ENCODE measurements at places on chromosomes 5 and 9.

GRCh38 chr9:110575945-110576344, 3.6 kb downstream of the SVEP1 start:
- DNase-seq = no peak

GRCh38 chr9:20200991-20201431, 412.2 kb upstream of the SLC24A2 start:
- no peak for DNase-seq

DNA sequence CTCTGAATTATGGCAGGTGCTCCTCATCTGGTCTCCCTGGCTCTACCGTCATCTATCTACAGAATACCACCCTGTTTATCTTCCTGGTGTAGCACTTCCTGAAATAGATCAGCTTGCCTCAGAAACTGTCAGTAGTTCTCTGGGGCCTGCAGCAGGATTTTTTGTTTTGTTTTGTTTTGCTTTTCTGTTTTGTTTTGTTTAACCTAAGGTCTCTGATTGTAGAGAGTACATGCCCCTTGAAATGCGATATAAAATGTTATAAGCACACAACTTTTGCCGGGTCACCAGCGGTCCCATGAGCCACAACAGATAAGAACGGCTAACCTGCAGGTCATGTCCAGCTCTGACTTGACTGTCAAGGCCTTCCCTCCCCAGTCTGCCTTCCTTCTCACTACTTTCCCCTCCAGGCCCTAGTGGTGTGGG, 26.6 kb upstream of the CREBRF start:
- no peak for DNase-seq

DNA sequence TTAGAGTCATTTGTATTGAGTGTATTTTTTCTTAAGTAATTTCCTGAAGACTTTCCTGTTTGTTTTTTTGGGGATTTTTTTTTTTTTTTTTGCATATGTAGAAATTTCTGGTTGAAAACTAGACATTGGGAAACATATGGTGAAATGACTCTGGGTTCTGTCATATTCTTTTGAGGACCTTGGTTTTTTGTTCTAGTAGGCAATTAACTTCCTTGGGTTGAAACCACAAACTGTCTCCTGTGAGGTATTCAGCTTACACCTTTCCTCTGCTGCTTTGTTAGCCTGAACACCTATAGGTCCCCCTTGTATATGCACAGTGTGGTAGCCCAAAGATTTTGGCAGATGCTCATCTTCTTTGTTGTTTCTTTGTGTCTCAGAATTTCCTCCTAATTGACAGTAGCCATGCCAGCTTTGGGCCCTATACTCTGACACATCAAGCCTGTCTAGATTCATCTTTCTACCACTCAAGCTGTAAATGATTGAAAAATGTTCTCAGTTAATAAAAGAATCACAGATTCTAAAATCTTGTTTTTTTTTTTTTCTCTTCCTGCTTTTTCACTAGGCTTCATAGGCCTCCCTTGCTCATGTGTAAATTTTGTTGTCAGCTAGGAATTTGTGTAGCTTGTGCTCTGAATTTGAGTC, 140.6 kb downstream of the COMMD10 start:
- DNase-seq = no peak

DNA sequence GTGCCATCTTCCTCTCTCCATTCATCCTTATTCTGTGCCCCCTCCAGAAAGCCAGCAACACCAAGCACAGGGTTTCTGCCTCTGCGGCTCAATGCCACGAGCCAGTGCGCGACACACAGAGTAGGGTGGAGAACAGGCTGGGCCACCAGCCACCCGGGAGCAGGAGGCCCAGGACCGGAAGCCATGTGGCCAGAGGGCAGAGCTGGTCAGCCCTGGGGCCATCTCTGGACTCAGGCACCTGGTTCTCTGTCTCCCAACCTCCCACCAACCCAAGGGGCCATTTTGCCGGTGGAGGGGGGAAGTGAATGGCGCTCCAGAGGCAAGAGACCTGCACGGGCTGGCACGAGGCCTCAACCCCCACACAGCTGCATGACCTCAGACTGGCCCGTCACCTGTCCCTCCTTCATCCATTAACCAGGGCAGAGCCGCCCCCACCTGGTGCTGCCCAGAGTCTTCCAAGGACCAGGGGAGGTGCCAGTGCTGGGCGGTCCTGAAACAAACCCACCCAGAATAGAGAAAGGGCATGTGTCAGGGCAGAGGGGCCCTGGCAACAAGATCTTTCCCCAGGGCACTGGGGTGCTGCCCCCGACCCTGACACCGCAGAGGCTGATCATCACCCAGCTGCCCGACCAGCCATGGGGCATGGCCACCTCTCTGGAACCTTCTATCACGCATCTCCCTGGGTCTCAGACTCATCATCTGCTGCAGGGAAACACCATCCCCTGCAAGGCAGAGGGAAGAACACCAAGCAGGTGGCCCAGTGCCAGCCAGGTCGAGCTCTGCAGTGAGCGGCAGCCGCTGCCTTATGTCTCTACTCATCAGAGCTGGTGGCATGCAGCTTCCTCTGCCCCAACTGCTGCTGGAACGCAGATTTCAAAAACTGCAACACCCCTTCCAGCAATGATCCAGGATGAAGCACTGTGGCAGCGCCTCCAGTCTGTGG, 11.9 kb downstream of the VAV2 start:
- DNase-seq = no peak

- no peak for DNase-seq
Observed at GRCh38 chr5:159660401-159660800, 255.9 kb upstream of the ADRA1B start.

DNA sequence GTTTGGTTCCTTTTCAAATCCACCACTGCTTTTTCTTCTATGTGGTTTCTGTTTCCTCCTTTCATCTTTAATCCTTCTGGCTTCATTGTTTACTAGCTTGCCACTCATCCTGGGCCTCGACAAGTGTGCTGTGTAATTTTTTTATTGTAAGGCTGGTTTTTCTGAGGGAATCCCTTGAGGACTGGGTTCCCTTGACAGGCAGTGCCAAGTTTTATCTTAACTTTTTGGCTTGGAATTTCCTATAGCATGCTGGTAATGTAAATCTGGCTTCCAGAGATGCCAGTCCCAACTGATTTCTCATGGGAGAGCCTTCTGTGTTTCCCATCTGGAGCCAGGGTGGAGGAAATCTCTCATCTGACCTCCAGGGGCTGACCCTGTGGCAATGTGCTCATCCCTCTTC, 184.7 kb downstream of the ROR2 start:
- no peak for DNase-seq

GRCh38 chr9:121721770-121722169, 70.3 kb downstream of the DAB2IP start:
- no peak for DNase-seq

- DNase-seq = no peak
Observed at GRCh38 chr5:178673801-178674295, 47.0 kb upstream of the CLK4 start.

GRCh38 chr5:119319890-119320289, 35.9 kb upstream of the TNFAIP8 start:
- DNase-seq = no peak

DNA sequence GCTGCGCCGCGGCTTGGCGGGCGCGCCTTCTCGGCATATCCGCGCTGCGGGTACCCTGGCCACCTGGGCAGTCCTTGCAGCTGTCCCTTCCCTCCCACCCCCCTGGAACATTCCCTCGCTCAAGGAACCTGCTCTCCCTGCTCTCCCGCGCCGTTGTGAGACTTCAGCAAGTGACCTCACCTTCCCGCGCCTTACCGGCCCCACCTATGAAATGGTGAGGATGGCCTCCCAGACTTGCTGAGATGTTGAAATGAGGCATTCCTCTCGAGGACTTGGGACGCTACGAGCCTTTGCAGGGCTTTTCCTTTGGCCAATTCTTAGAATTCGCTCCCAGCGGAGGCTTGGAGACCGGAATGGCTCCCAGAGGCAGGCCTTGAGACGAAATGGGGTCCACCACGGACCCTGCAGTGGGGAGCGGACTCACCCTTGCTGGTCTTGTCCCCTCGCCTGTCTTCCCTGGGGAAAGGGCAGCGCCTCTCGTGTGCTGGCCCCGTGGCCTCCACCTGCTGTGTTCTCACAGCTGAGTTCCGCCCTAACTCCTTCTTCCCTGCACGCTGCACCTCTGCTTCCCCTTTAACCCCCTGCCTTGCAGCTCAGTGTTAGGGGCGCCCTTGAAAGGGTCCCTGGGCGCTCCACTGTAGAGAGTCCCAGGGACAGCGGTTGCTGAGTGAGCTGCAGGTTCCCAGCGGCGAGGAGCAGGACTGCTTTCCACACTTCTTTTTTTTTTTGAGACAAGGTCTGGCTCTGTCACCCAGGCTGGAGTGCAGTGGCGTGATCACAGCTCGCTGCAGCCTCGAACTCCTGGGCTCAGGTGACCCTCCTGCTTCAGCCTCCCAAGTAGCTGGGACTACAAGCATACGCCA, 907 bp downstream of the HMCN2 start:
- DNase-seq = no peak

DNA sequence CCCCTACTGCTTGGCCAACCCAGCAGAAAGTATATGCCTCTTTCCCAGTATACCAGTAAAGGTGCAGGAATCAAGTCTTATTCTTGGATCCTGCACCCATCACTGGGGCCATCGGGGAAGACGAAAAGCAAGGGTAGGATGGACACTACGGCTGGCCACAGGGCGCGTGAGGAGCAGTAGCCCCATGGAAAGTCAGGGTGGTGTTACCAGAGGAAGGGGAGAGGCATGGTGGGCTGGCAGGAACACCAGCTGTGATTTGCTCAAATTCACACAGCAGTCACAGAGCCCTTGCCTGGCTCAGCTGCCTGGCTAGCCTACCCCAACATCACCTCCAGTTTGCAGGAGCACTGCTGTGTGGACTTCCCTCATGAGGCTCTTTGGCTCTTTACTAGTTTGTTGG, 34.5 kb upstream of the SAP30L start:
- DNase-seq = no peak

DNA sequence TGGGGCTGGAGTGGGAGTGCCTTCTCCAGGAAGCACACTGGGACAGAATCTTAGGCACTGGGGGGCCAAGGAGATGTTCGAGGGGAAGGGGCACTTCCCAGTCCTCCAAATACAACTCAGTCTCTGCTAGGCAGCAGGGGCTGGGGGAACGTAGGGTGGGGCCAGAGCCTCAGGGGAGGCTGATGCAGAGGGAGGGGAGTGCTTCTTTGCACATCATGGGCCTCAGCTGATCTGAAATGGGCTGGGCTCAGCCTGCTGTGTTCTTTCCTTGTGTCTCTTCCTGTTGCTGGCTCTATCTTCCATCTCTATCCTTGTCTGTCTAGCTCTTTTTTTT, 15.6 kb downstream of the PSD2 start:
- no peak for DNase-seq

DNA sequence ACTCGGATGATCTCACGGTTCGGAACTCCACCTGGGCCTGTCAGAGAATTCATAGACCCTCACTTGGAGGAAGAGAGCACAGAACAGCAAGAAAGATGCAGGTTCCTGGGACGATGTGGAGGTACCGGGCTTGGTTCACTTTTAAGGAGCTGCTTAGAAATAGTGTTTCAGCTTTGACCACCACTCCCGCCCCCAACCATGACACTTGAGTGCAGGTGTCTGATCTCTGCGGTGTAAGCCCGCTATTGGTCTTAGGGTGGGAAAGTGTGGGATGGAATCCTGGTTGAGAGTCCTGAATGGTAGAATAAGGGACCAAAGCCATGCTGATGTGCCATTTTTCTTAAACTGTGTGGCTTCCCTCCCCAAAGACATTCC, 97.2 kb upstream of the LMX1B start:
- DNase-seq = no peak

DNA sequence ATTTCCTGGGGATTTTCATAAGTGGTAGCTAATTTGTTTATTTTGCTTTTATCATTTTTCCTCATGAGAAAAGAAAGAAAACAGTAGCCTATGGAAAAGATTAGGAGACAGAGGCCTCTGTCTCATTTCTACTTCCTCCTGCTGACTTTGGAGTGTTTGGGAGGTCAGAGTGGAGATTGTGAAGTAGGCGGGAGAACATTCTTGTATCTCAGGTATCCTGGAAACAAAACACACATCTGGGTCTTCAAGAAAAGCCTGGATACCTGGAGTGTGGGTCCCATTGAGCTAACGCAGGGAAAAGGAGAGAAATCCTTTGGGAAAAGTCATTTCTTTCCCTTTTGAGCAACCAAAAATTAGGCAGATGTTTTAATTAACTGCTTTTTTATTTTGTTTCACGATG, 161.5 kb upstream of the DMAC1 start:
- DNase-seq = no peak

DNA sequence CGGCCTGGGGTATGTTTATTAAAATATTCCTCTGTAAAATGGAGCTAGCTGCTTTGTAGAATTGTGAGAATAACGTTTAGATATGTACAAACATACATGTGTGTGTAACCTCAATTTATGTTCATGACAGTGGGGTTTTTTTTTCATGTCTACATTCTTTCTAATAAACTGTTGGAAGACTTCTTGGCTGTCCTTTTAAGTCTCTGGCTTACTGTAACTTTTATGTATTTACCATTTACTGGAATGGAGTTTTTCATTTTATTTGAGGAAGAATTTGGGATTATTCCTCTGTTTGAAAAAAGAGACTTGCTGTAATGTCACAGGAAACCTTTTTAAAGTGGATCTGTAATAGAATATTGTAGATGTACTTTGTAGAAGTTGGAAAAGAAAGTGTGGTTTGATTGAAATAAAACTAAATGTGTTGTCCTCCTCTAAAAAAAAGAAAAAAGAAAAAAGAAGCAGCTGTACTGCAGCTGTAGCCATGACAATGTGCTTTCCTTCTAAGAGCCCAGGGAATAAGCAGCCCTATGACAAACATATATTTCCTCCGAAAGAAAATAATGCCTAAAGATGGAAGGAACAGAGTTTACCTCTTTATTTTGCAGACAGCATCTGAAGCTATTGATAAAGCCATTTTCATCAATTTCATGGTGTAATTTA, 71.2 kb upstream of the FREM1 start:
- DNase-seq = no peak

- no peak for DNase-seq
Observed at GRCh38 chr5:126914801-126915436, 115.4 kb downstream of the MARCHF3 start.

- DNase-seq = no peak
Observed at GRCh38 chr5:159880676-159881075, 35.6 kb upstream of the ADRA1B start.

GRCh38 chr9:136312436-136312835, 8.5 kb upstream of the CCDC187 start:
- no peak for DNase-seq

- DNase-seq = no peak
Observed at GRCh38 chr9:5624655-5625054, 4.3 kb upstream of the RIC1 start.

DNA sequence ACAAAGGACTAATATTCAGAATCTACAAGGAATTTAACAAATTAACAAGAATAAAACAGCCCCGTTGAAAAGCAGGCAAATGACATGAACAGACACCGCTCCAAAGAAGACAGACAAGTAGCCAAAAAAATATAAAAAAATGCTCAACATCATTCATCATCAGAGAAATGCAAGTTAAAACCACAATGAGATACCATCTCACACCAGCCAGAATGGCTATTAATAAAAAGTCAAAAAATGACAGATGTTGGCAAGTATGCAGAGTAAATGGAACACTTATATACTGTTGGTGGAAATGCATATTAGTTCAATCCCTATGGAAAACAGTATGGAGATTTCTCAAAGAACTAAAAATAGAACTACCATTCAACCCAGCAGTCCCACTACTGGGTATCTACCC, 302.7 kb upstream of the RGMB start:
- DNase-seq = no peak

- DNase-seq = no peak
Observed at GRCh38 chr5:11007269-11007870, 246.3 kb upstream of the DAP start.
